Stimulated activated CD8-positive, alpha-beta memory T cell treated with anti-CD3 and anti-CD28 coated beads, Interleukin-2, amount 100 ng/mL, for 48 hours (primary cell): ENCODE measurements at places on chromosomes 2 and 18.

DNA sequence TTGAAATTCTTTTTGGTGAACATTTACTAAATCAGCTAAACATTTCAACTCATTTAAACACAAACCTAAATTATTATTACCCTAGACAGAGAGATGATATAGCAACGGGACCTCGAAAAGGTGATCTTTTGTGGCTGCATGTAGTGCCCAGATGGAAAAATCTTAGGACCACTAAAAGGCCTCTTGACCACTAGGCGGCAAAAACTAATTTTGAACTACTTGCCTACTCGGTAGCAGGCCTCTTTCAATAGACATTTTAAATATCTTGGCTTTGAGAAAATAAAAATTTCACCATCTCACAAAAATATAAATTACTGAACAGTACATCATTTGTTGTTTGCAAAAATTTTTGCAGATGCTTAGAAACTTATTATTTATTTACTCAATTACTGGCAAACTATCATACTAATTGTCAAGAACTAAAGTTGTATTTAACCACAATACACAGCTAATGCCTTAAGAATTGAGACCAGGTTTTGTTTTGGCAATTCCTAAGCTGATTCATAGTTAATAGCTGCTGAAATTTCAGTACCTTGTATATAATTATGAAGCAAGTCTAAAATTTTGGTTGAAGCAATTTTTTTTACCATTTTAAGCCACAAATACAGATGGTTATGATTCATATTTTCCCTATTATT, 9.4 kb downstream of the COL3A1 start:
- DNase-seq: no peak

DNA sequence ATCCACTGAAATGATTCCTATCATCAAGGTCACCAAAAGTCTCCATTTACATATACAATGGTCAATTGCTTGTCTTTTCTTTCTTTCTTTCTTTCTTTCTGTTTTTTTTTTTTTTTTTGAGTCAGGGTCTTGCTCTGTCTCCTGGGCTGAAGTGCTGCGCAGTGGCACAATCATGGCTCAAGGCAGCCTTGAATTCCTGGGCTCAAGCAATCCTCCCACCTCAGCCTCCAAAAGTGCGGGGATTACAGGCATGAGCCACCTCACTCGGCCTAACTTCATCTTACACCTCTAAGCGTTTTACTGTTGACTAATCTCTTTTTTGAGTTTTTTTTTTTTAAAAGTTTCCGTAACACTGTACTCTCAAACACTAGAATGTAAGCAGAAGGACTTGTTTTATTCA, 867 bp downstream of the SF3B6 start:
- no peak for DNase-seq

DNA sequence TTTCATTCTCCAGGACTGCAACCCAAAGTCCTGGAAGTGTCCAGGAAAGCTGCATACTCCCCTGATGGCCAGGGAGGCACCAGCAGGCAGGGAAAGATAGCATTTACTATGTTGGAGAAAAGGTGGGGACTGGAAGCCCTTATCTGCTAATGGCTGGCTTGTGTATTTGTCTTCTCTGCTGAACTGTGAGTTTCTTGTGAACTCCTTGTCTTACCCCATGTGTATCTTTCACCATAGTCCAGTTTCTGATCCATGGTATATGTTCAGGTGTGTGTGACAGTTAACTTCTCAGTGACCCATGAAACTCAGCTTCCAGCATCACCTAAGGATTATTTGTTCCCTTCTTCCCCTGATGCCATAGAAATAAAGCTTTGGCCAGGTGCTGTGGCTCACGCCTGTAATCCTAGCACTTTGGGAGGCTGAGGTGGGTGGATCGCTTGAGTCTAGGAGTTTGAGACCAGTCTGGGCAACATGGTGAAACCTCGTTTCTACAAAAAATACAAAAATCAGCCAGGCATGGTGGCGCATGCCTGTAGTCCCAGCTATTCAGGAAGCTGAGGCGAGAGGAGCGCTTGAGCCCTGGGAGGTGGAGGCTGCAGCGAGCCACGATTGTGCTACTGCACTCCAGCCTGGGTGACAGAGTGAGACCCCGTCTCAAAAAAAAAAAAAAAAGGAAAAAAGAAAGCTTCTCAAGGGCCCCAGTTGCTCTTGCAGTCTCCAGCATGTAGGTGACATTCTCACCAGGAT, 112.8 kb upstream of the MAP4K3 start:
- no peak for DNase-seq

GRCh38 chr2:133421516-133422324, 146.5 kb downstream of the NCKAP5 start:
- no peak for DNase-seq

GRCh38 chr18:38402509-38402908, 836.9 kb upstream of the CELF4 start:
- DNase-seq: no peak

DNA sequence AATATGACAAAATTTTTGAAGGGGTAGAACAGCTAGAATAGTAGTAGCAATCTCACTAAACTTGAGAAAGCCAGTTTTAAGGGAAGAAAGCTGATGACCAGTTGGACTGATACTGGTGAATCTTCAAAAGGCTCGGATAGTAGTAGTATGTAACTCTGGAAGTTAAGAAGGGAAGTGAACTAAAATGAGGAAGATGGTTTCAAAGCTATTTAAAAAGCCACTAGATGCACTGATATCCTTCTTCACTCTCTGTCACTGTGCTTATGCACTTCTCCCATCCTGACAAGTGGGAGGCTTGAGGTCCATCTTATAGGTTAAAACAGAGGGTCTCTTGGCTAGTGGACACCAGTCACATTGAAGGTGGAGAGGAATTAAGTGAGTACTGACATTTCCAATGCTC, 141.1 kb downstream of the NCOA1 start:
- no peak for DNase-seq

- DNase-seq: no peak
Measured at GRCh38 chr18:68438536-68438935, 276.4 kb downstream of the TMX3 start.

DNA sequence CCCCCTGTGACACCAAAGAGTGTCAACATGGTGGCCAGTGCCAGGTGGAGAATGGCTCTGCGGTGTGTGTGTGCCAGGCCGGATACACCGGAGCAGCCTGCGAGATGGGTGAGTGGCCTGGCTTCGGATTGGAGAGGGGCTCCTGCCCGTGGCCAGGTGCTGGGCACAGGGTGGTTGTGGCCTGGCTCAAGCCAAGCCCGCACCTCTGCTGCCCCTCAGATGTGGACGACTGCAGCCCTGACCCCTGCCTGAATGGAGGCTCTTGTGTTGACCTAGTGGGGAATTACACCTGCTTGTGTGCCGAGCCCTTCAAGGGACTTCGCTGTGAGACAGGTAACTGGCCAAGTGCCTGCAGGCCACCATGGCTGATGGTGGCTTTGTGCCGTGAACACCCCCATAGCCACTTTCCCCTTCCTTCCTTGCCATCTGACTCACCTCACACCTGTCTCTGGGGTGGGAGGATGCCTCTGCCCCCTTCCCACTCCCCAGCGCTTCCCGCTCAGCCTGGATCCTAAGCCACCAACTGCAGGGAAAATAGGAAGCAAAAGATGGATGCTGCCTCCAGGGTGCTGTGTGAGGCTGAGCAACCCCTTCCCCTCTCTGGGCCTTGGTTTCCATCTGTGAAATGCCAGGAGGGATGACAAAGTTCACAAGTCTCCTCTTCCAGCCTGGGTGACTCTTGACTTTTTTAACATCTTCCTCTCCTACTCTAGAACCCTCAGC, 41.8 kb downstream of the SNED1 start:
- DNase-seq: no peak

DNA sequence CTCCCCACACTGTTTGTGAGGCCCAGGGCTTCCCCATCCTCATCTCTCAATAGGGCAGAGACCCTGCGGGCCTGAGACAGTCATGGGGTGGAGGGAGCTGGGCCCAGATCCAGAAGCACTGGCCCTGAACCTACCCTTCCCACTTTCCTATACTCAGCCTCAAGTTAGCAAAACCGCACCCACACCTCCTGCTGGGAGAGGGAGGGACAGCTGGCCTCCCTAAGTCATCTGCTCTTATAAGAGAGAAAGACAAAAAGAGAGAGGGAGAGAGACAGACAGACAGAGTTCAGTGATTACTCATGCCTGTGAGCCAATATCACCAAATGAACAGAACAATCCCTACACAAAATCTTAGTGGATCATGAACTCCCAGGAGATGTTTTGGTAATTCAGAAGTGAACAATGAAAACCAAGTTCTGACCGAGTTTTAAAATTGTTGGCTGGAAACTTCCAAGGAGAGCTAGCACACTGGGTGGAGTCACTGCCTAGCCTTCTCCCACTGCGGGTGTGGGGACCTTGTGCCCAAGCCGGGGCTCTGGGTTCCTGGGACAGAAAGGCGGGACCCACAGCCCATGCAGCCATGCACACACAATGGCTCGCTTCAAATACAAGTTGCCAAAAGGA, 130.5 kb downstream of the PXDN start:
- no peak for DNase-seq

DNA sequence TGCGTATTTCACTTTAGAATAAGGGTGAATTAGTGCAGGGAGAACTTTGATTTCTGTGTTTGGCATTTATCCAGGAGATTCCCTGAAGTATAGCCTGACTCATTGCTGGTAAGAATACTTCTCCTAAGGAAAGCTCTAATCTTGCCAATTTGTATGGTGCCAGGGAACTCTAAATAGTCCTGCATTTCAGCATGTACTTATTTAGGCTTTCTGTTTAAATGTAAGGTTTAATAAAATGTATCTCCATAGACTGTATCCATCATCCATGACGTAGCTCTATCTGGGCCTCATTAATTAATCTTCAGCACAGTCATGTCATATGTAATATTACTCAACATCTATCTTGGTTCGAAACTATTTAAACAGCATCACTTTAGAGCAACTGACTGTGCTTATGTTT, 127.7 kb downstream of the DOK6 start:
- no peak for DNase-seq

- no peak for DNase-seq
Measured at GRCh38 chr2:170201275-170201674, 23.3 kb downstream of the MYO3B start.

GRCh38 chr2:170140561-170140960, 37.4 kb upstream of the MYO3B start:
- no peak for DNase-seq

GRCh38 chr2:119267604-119268003, 44.0 kb downstream of the STEAP3 start:
- DNase-seq: no peak

GRCh38 chr2:28400921-28401320, 8.3 kb downstream of the FOSL2 start:
- DNase-seq: no peak

DNA sequence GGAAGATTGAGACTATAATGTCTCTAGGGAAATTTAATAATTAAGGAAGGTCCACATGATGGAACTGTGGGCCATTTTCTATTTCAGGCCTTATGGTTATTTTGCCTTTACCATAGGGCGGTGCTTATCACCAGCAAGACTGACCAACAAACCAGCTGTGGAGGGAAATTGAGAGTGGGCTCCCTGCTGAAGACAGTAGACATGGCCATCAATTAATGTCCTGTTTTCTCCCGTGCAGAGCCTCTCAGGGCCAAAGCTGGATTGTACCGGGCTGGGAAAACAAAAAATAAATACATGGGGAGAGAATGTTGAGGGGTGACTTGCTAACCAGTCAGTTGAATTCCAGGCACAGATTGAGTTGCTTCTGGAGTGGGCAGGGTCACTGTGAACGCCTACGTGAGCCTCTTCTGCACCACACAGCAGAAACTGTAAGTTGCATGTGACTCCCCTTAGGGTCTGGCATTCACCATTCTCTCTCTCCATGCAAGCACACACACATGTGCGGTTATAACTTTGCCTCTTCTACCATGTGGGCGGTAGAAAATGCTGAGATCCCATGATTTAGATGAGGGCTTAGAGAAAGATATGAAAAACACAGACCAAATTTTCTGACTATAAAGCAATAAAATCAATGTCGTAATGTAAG, 128.5 kb downstream of the COPS8 start:
- no peak for DNase-seq

- DNase-seq: no peak
Measured at GRCh38 chr2:108614043-108614545, 79.8 kb downstream of the LIMS1 start.

DNA sequence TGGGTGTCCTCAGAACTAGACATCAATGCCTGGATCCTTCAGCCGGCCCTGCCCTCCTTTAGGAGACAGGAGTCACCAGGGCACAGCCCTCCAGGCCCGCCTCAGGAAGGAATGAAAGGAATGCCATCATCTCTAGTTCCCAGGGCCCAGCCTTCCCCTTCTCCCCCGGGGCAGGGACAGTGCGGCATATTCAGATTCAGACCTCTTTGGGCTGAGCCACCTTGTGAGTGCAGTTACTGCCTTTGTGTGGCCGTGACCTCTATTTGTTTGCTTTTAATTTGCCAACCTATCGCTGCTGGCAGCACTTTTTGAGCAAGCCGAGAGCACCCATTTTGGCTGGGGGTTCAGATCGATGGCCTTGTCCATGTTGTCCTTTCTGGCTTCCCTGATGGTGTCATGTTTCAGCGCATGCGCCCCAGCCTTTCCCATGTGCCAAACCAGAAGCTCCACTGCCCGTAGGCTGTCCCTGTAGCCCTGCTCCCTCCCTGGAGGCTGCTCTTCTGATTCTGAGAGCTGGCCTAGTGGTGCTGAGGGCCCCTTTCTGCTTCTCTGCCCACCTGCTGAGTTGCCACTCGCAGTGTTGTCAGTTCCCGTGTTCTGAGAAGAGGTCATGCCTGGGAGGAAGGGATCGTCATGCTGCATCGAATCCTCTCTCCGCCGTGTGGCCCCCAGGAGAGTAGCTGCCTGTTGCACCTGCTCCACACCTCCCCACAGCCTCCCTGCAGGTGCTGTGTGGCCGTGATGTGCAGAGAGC, 10.9 kb downstream of the ANKRD23 start:
- DNase-seq: no peak

DNA sequence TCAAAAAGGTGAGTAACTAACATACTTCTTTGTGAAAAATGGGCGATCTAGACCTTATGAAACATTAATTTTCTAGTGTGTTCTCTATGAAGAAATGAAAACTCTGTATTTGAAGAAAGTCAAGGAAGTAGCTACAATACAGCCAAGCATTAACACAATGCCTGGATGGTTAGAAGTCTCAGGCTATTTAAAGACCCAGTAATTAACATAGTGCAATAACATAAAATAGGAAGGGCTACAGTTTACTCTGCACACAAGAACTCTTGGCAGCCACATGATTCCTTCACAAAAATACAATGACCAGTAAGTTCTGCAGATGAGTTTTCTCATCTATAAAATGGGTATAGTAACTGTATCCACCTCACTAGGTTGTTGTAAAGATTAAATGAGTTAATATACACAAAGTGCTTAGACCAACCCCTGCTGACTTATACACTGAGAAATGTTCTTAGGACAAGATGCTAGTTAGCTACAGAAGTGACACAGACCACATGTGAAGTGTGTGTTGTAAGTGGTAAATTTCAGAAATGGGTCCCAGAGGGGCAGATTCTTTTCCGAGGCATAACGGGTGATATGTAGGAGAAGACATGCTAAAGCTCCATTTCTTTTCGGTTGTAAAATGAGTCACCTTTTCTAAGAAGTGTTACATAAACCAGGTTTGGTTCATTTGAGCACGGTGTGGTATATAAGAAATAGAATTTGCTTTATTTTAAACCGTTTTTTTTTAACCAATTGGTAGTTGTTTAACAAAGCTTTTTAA, 61.8 kb downstream of the CXCR4 start:
- DNase-seq: no peak

GRCh38 chr2:238370823-238371372, 50.6 kb downstream of the TRAF3IP1 start:
- peak; percentile 32 for DNase-seq
